ENCODE measurements at places on chromosomes 5 and 9.

- no peak for DNase-seq
Observed at GRCh38 chr5:41835645-41836044, 34.6 kb downstream of the OXCT1 start.

DNA sequence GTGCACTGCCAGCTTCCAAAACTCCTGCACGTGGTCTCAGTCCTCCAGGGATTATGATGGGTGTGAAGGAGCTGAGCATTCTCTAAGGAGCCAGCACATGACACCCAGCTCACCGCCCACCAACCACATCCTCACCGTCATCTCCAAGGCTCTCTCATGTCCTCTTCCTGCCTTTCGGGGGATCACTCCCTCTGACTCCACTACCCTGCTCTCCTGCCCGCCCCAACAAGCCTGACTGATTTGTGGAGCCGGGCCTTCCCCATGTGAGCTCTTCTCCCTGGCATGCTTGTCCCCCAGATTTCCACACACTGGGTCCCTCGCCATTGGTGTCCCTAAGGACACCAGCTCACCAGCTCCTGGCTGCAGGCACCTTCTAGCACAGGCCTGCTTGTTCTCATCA lies 1.9 kb downstream of the ABO start:
- DNase-seq = no peak

- no peak for DNase-seq
Observed at GRCh38 chr9:98989036-98990000, 45.6 kb downstream of the COL15A1 start.

DNA sequence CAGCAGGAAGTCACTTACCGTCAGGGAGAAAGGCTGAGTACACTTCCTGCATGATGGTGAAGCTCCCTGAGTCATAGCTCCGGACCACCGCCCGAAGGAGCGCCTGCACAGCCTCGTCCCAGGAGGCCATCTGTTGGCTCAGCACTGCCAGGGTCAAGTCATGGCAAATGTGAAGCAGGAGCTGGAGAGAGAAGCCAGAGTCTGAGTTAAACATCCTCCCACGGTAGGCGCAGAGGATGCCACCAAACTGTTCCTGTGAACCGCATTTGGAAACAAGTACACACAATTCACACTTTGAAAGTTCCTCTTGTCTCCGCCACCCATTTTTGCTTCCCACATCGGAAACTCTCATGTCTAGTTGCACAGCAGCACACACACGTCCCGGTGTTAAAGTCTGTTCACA lies 33.9 kb downstream of the CNOT8 start:
- DNase-seq = no peak

- peak; percentile 86 for DNase-seq
Observed at GRCh38 chr9:99104459-99105151, at the start of gene TGFBR1. TSS of gene TGFBR1 (plus strand) at chr9:99105113. CDS start at chr9:99105206, 93 bp downstream.

- DNase-seq = no peak
Observed at GRCh38 chr5:57246426-57246825, 72.6 kb downstream of the GPBP1 start.

GRCh38 chr9:114291886-114292590 lies 30.9 kb upstream of the ORM1 start:
- DNase-seq = no peak

GRCh38 chr9:137437691-137438590 lies 3.2 kb downstream of the ENTPD8 start:
- DNase-seq = no peak
